ENCODE measurements at places on chromosomes 13 and 19.

- no peak for DNase-seq
Measured at GRCh38 chr13:33032037-33032625, 15.9 kb downstream of the KL start.

DNA sequence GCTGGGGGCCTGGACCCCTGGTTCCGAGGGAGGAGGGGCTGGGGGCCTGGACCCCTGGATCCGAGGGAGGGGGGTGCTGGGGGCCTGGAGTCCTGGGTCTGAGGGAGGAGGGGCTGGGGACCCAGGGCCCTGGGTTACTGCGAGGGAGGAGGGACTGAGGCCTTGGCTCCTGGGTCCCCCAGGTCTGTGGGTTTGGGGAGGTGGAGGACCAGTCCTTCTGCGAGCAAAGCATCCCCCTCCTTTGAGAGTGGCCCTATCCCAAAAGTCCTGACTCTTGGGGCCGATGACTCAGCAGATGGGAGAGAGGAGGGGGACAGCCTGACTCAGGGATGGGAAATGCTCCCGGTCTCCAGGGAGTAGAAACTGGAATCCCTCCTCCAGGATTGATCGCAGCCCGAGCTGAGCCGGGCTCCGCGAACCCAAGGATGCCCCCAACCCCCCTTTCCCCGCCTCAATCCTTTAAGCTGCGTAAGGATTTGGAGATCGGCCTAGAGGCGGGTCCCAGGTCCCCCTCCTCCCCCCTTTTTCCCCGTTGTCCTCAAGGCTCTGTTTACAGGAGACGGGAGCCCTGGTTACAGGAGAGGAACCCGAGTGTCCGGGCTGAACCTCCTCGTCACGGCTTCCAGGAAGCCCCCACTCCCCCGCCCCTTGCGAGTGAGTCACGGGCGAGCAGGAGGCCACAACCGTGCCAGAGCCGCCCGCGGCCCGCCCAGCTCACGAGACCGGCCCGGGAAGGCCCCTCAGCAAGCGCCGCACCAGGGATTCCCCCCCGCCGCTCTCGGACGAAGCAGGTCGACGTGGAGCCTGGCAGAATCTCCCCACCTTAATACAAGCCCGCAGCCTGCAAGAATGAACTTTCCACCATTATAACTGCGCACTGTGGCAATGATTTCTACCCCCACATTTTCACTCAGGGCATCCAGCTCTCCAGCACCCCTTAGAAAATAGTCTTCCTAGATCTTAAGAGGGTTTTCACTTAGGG lies 3.0 kb upstream of the ZFP36 start:
- DNase-seq, result peak; percentile 91

GRCh38 chr13:99220199-99220935 lies 19.7 kb downstream of the UBAC2 start:
- DNase-seq, result no peak

GRCh38 chr19:11560404-11561051 lies 1.5 kb upstream of the ELOF1 start:
- DNase-seq, result no peak

DNA sequence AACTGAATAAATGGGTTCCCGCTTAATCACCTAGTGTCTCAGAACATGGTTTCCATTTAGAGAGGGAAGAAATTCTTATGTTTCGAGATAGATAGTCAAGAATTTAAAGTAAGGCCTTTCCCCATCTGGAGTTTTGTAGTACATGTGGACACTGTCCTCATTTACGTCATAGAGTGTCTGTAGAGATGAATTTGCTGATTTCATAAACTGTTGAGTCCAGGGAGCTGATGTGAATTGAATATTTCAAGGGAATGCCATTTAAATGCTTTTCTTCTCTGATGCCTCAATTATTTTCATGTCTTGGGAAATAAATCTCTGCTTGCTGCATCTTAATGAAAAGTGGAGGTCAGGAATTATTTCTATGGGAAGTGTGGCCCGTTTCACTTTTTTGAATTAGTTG lies 9.5 kb downstream of the CEBPG start:
- no peak for DNase-seq

GRCh38 chr13:41302743-41303142 lies 8.3 kb upstream of the NAA16 start:
- DNase-seq, result no peak

- DNase-seq, result no peak
Measured at GRCh38 chr19:38907227-38907626, 4.8 kb downstream of the CCER2 start.

- DNase-seq, result no peak
Measured at GRCh38 chr13:108779308-108779707, 149.9 kb downstream of the MYO16 start.

DNA sequence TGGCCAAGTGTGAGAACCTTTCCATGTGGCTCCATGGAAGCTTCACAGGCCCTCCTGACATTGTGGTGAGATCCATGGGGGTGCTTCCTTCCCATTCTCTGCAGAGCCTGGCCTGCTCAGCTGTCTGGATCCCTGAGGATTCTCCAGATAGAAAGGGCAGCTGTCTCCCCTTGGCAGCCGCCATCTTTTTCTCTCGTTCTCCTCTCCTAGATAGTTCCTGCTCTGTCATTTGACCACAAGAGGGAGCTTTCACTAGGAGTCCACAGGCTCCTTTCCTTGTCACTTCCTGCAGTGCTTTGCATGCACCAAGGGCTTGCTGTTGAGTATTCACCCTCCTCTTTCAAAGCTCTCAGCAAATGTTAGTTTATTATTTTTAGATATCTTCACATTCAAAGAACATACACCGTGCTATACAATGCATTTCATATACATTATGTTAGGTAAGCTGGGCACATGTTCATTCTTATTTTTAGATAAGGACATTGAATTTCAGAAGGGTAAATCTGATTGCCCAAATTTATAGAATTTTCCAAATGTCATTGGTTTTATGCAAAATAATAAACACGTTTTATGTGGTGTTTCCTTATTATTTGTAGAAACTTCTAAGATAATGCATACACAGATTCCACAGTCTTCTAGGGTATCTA lies 133.2 kb downstream of the FRY start:
- peak; percentile 1 for DNase-seq

DNA sequence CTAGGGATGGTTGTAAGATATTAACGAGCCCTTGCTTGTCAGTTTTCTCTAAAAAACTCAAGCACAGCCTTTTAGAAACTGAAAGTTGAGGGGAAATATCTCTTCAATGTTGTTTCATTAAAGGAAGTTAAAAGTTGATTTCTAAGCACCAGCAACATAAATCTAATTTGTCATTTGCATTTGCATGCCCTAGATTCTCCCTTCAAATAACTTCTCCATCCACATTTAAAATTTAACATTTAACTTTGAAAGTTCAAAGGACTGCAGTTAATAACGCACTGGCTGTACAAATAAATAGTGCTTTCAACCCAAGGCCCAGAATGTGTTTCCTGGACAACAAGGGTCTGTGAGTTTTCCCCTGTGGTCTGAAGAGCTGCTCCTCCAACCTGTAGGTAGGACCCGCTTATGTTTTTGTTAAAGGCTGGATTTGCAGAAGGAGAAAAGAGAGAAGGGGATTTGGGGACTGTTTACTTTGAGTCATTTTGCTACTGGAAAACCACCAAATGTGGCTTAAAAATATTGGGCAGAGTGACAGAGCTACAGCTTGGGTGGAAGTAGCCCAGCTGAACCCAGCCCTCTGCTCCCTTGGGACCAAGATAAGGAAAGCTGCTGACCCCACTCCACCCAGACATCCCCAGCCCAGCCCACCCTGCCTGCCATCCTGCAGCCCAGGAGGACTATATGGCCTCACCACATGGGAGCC lies 39.8 kb downstream of the TNFRSF19 start:
- no peak for DNase-seq

GRCh38 chr13:41710771-41711170 lies 250.1 kb downstream of the VWA8 start:
- no peak for DNase-seq

- no peak for DNase-seq
Measured at GRCh38 chr19:756236-756635, 5.3 kb downstream of the MISP start.

GRCh38 chr13:98447881-98448641 lies 128.8 kb downstream of the STK24 start:
- DNase-seq, result no peak

DNA sequence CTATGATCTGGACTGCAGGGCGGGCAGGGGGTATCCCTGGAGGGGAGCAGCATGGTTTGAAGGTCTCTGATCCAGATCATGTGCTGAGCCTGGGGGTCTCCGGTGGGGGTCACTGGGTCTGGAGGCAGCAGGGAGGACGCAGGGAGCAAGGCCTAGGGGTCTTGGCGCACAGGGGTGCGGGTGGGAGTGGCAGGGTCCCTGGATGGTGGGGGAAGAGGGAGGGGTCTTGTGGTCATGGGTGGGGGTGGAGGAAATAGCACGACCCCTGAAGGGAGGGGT lies 1.9 kb downstream of the BTBD2 start:
- DNase-seq, result no peak

DNA sequence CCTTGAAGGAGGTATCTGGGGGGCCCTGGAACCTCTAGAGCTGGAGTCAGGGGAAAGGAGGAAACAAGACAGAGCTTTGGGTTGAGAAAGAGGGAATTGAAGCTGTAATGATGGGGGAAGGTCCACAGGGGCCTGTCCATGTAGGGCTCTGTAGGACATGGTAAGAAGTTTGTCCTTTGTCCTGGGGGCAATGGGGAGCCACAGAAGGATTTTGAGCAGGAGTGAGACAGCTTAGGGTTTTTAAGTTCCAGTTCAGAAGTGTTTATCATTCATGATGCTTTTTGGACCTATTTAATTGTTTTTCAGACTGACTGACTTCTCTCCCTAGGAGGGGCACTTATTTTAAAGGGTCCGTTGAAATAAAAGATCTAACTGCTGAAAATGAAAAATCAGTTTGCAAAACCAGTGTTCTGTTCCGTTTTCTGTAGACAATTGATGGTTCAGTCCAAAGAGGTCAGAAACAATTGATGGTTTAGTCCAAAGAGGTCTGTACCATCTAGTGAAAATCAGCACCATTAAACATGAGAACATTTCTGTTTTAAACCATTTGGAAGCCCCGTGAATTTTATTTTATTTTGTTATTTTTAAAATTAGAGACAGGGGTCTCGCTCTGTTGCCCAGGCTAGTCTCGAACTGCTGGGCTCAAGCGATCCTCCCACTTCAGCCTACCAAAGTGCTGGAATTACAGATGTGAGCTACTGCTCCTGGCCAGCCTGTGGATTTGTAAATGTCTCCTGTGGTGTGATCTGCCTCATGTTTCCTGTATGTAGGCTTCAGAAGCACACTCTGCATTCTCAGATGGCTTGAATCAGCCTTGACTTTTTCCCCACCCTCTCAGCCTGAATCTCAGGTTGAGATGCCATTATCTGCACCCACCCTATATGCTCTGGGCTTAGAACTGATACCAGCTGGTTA lies 8.4 kb downstream of the PLD3 start:
- DNase-seq, result no peak

- no peak for DNase-seq
Measured at GRCh38 chr13:24512908-24513213, 283 bp upstream of the PARP4 start.

GRCh38 chr19:1507192-1507660 lies 5.6 kb downstream of the ADAMTSL5 start:
- DNase-seq, result no peak

GRCh38 chr19:34733266-34733745 lies 737 bp upstream of the ZNF181 start:
- no peak for DNase-seq

DNA sequence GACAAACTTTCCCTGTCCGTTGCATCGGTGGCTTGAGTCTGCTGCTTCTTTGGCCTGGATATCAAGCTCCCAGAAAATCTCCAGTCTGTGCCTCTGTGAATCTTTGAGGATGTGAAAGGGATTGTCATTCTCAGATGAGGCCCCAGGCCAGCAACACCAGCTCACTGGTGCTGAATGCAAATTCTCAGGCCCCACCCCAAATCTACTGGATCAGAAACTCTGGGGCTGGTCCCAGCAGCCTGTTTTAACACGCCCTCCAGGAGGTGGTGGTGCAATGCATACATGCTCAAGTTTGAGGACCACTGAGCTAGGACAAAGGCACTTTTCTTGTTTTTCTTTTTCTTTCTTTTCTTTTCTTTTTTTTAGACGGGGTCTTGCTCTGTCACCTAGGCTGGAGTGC lies 23.6 kb downstream of the TNFSF11 start:
- DNase-seq, result no peak

- no peak for DNase-seq
Measured at GRCh38 chr13:33992881-33993336, 175.0 kb downstream of the RFC3 start.

GRCh38 chr19:5339198-5339949 lies 1.2 kb downstream of the PTPRS start:
- DNase-seq, result no peak

DNA sequence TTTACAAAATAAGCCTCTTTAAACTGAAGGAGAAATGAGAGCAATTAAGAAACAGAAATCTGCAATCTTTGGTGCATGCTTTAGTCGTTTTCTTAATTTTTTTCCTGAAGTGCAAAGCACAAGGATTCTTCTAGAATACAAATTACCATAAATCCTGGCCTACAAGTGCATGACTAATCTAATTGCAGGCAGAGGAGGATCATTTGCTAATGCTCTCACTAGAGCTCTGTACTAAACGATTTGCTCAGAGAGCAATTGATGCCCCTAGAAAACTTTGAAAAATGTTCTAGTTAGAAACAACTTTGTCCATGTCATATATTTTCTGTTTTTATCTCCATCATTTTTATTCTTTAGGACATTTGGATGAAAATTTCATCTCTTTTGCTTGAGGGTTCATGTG lies 193.2 kb downstream of the POU4F1 start:
- DNase-seq, result no peak

DNA sequence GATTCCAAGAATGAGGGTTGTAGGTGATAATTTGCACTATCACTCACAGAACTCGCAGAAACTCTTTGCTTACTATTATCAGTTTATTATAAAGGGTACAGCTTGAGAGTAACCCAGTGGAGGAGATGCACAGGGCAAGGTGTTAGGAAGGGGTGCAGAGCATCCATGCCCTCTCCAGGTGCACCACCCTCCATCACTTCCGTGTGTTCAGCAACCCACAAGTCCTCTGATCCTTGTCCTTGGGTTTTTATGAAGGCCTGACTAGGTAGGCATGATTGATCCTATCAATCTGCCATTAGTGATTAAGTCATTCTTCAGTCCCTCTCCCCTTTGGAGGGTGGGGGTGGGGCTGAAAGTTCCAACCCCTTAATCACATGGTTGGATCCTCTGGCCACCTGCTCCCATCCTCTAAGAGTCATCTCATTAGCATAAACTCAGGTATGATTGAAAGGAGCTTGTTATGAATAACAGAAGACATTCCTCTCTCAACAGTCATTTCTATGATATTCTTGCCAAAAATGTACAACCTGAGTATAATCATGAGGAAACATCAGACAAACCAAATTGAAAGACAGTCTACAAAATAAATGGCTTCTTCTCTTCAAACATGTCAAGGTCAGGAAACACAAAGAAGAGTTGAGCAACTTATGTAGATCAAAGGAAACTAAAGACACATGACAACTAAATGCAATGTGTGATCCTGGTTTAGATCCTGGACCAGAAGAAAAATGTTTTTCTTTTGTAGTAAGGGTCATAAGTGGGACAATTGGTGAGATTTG lies 225.4 kb downstream of the PCCA start:
- no peak for DNase-seq

DNA sequence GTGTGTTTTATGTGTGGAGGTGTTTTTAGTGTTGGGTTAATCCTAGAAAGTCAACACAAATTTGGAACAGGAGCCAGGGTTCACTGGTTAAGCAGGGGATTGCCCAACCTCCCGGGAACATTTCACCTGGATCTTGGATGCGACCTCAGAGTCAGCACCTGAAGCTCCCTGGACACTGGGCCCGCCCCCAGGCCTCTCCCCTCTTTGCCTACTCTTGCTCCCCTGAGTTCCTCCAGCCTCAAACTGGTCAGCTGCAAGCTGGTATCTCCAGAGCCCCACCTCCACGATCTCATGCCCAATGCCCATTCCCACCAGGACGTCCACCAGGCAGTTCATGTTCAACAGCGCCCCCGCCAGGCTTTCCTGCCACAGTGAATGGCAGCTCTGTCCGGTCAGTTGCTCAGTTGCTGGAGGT lies 9.7 kb downstream of the HSD17B14 start:
- no peak for DNase-seq
